ENCODE measurements at places on chromosomes 2 and 18.

DNA sequence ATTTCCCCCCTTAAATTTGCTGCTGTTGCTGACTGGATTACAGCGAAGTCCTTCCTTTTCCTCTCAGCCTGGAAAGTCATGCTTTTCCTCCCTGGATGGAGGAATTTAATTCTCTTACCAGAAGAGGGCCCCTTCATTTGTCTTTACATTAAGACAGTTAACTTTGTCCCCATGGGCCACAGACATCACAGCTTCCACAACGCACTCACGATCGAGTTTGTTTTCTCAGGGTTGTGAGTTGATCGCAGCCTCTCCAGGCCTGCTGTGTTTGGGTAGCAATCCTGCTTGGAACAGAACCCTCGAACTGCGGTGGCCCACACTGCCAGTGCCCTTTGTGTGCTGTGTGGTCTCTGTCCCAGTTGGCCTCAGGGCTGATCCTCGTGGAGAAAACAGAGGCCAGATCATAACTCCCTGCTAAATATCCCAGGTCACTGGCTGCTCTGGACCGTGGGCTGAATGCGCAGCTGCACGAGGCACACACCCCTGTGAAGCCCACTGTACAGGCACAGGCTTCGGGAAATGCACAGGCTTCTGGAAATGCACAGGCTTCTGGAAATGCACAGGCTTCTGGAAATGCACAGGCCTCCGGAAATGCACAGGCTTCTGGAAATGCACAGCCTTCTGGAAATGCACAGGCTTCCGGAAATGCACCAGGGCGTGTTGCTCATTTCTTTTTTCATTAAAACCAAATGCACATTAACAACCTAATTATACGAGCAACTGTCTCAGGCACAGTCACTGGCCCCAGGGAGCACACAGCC lies 2.2 kb upstream of the PDIA6 start:
- peak; percentile 63 for DNase-seq

DNA sequence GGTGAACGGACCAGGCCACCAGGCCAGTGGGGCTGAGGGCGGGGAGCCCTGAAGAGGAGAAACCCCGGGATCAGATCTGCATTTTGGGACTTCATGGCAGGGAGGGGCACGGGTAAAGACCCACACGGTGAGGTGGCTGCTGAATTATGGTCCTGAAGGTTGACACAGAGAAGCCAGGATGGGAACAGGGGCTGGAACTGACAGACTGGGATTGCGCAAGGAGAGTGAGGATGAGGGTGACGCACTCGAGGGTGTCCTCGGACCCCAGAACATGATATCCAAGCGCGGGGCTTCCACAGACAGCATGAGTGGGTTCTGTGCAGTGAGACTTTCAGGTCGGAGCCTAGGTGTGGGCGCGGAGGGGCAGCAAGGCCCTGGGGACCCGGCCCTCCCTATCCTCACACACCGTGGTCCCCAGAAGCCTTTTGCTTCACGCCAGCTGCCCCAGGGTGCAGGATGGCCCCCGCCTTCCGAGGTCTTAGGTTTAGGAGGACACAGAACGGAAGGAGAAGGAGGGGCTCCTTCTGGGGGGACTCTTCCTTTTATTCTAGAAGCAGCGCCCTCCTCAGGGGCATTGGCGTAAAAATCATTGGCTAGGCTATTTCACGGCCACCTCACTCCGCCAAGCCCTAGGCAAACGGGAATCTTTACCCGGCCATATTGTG lies 416.8 kb upstream of the HS6ST1 start:
- DNase-seq = no peak

- DNase-seq = peak; percentile 56
These were observed 1.7 kb downstream of the RNU4ATAC start for GRCh38 chr2:121532347-121532766.

DNA sequence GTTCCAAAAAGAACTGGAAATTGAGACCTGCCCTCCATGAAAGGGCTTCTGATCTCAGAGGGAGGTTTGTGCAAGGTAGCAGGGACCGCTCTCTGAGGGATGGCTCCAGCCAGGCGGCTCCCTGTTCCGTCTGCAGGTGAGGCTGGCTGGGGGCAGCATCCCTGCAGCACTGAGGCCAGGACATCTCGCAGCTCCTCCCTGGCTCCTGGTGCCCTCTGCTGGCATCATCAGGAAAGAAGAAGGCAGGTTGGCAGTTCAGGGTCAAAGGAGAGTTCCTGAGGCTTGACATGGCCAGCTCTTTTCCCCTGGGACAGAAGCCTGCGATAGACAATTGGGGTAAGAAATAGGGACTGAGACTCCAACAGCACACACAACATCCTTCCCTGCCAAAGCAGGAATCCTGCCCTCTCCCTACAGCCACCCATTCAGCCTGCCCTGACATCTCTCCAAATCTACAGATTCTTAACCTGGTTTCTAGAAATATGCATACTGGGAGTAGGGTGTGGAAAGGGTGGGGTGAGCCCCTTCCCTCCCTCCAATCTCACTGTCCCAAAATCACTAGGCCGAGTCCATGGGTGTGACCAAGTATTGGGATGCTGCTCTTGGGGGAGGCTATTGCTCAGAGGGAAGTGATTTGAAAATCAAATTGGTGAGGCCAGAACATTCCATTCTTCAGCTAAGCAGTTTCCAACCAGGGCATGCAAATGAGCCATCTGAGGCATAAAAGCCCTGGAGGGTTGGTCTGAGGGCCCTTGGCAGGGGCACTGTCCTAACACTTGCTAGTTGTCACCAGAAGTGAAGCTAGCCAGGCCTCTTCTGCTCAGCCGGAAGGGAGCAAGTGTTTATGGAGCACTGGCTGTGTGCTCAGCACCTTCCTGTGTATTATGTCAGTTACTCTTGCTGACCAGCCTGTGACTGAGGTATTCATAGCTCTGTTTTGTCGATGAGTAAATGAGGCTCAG lies 185.4 kb downstream of the TFCP2L1 start:
- no peak for DNase-seq

DNA sequence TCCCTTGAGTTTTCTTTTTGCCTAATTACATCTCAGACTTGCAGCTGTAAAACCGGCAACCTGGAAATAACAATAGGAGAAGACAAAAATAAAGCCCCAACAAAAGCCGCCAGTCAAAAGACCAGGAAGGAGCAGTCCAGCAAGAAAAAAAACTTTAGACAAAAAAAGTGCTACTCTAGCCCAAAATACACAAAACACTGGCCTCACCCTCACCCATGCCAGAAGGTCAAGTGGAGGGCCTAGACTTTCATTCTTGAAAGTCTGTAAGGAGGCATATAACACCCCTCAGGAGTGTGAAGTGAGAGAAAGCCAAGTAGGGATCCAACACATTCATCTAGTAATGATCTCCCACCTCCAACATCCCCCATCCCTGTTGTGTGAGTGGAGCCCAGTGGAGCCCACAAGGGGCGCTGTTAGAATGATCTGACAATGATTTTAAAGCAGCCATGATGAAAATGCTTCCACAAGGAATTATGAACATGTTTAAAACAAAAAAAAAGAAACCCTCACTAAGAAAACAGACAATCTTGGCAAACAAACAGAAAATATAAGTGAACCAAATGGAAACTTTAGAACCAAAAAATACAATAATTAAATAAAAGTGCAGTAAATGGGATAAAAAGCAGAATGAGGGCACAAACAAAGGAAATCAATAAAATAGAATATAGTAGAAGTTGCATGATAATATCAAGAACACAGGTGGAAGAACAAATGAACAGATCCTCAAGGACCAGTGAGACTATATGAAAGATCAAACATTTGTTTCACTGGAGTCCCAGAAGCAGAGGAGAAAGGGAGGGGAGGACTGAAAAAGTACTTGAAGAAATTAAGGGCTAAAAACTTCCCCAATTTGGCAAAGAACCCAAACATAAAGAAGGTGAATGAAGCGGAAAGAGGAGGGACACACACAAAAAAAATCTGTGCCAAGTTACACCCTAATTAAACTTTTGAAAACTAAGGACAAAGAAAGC lies 23.9 kb downstream of the SESTD1 start:
- no peak for DNase-seq
